ENCODE measurements at places on chromosomes 2 and 18.

DNA sequence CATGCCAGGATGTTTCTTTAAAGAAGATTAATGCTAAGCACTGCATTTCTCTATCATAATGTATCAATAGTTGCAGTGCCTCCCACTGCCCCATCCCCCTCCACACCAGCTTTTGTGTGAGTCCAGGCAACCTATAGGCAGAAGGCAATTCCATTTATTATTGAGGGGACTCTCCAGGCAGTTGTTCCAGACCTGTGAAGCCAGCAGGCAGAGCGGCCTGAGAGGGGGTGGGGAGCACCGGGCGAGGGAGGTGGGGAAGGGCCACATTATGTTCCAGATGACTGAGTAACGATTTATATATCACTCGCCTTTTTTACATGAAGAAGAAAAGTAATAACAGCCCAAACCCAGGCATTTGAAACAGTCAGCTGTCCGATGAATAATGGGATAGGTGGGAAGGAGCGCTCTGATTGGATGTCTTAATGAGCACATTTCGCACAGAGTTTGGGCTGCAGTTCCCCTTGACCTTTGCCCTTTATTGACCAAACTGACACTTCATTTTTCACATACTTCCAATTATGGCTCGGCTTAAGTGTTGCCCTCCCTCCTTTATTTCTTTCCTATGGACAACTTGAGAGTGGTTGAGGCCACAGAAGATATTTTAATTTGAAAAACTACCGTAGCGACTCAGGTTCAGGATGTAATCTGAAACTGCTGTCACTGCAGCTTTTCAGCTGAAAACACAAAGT lies 34.4 kb downstream of the MEIS1 start:
- DNase-seq = no peak
- no peaks in the 10 kb centered on the region for H3K4me1 ChIP-seq
- no peaks in the 10 kb centered on the region for H3K36me3 ChIP-seq
- H3K27me3 ChIP-seq = no peaks in the 10 kb centered on the region
- H3K27ac ChIP-seq = no peak overlapping the region
- no peak overlapping the region for H3K4me3 ChIP-seq

- peaks cover 19% of the 10 kb centered on the region for H3K4me1 ChIP-seq
- H3K27me3 ChIP-seq = no peaks in the 10 kb centered on the region
- H3K4me3 ChIP-seq = no peak overlapping the region
- peak overlapping the region; percentile 57 for H3K27ac ChIP-seq
- H3K36me3 ChIP-seq = no peaks in the 10 kb centered on the region
- DNase-seq = no peak
Measured at GRCh38 chr2:225064362-225064761, 22.1 kb upstream of the DOCK10 start.

DNA sequence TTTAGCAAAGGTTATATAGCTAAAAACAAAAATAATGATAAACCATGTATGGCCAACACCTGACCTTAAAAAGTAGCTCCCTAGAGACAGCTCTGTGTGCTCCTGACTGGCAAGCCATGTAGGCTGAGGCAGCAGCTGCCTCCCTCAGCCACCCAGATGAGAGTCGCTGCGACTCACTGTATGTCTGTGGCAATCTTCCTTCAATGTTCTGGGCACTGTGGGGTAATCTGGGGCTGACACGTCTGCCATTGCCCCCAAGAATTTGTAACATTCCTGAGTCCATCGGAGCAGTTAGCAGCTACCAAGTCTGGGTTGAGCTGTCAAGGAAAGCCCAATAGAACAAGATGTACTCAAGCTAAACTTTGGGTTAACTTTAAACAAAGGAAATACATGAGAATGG lies 106.4 kb upstream of the DAPL1 start:
- H3K4me3 ChIP-seq = no peak overlapping the region
- no peaks in the 10 kb centered on the region for H3K36me3 ChIP-seq
- no peak for DNase-seq
- H3K27me3 ChIP-seq = peaks cover 17% of the 10 kb centered on the region
- H3K4me1 ChIP-seq = no peaks in the 10 kb centered on the region
- no peak overlapping the region for H3K27ac ChIP-seq

DNA sequence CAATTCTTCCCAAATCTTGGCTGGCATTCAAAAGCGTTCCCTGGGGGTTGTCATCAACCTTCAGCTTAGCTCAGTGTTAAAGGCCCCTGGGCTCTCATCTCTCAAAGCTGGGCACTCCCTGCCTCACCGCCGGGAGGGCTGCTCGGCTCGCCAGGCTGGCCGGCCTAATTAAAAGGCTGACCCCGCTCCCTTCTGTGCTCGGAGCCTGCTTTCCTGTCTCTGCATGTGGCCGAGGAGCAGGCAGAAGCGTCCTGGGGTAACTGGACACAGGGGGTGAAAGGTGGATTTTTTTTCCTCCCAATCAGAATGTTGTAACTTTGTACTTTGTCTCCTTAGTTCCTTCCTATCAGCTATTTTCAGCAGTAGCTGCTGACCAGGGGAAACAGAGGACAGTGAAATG lies 231.1 kb downstream of the GBX2 start:
- no peak for DNase-seq
- no peaks in the 10 kb centered on the region for H3K27me3 ChIP-seq
- H3K36me3 ChIP-seq = peaks cover 7% of the 10 kb centered on the region
- H3K4me3 ChIP-seq = no peak overlapping the region

DNA sequence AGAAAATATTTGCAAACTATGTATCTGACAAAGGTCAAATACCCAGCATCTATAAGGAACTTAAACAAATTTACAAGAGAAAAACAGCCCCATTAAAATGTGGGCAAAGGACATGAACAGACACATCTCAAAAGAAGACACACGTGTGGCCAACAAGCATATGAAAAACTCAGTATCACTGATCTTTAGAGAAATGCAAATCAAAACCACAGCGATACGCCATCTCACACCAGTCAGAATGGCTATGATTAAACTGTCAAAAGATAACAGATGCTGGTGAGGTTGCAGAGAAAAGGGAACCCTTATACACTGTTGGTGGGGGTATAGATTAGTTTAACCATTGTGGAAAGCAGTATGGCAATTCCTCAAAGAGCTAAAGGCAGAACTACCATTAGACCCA lies 64.3 kb upstream of the RBMS1 start:
- no peaks in the 10 kb centered on the region for H3K4me1 ChIP-seq
- H3K36me3 ChIP-seq = no peaks in the 10 kb centered on the region
- no peak overlapping the region for H3K27ac ChIP-seq
- peaks cover 14% of the 10 kb centered on the region for H3K27me3 ChIP-seq
- H3K4me3 ChIP-seq = no peak overlapping the region

DNA sequence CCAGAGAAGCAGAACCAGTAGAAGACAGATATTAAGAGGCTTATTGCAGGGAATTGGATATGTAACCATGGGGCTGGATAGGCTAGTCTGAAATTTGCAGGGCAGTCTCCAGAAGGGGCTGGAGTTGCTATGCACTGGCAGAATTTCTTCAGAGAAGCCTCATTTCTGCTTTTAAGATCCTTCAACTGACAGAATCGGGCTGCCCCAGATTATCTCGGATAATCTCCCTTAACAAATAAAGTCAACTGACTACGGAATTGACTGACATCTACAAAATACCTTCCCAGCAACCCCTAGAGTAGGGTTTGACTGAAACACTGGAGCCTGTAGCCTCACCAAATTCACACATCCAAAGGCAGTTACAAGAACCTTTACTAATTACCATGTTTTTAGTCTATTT lies 136.4 kb downstream of the SOCS6 start:
- peaks cover 3% of the 10 kb centered on the region for H3K36me3 ChIP-seq
- DNase-seq = no peak
- no peaks in the 10 kb centered on the region for H3K4me1 ChIP-seq
- H3K27ac ChIP-seq = no peak overlapping the region
- H3K27me3 ChIP-seq = peaks cover 2% of the 10 kb centered on the region
- H3K4me3 ChIP-seq = no peak overlapping the region

DNA sequence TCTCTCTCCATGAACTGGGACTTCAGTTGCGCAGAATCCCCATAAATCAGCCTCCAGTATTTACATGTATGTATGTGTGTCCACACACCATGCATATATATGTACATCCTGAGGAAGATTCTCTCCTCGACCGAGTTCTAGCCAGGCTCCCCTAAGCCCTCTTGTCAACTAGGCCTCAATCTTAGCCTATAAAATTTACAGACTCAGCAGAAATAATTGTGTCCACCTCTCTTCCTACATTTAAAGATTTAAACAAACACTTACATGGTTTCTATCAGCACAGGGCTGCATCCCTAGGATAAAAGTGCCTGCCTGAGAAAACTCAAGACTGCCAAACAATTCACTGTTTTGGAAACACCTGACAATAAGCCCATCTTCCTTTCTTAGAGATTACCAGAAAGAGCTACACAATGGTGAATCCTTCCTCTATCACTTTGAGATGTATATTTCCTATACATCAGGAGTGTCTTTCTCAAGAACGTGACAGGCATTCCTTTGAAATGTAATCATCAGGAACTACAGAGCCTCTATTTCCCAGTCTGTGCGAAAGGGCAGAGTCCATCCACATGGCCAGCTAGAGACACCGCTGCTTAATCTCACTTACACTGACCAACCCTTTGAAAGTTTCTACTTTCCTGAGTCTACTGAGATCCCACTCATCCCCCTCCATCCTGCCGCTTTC lies 39.5 kb downstream of the ZNF519 start:
- no peaks in the 10 kb centered on the region for H3K27me3 ChIP-seq
- H3K36me3 ChIP-seq = no peaks in the 10 kb centered on the region
- no peak overlapping the region for H3K27ac ChIP-seq
- H3K4me3 ChIP-seq = no peak overlapping the region
- DNase-seq = no peak

- H3K4me1 ChIP-seq = peaks cover 18% of the 10 kb centered on the region
- no peak overlapping the region for H3K4me3 ChIP-seq
- peaks cover 80% of the 10 kb centered on the region for H3K27me3 ChIP-seq
- DNase-seq = peak; percentile 33
Measured at GRCh38 chr2:235270956-235271355, 222.9 kb upstream of the AGAP1 start.

DNA sequence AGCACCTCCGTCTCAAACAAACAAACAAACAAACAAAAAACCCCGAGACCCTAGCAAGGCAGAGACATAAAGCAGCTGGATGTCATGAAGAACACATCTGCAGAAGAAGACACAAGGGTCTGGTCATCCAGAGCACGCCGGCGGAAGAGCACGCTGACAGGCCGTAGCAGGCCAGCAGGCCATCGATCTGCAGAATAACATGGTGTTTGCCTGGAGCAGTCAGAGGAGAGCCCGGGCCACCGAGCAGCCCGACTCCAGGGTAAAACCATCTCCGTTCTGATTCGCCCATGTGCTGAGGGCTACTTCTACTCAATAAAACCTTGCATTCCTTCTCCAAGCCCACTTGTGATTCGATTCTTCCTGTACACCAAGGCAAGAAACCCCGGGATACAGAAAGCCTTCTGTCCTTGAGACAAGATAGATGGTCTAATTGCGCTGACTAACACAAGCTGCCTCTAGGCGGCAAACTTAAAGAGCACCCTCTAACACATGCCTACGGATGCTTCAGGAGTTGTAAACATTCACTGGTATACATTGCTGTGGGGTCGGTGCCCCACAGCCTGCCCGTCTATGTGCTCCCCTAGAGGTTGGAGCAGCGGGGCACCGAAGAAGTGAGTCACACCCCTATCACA lies 549.8 kb upstream of the NRXN1 start:
- H3K27ac ChIP-seq = no peak overlapping the region
- no peaks in the 10 kb centered on the region for H3K27me3 ChIP-seq
- DNase-seq = no peak
- H3K4me1 ChIP-seq = no peaks in the 10 kb centered on the region

GRCh38 chr2:233418761-233419546 lies 64.7 kb downstream of the DGKD start:
- peak overlapping the region; percentile 78 for H3K27ac ChIP-seq
- H3K4me1 ChIP-seq = peaks cover 84% of the 10 kb centered on the region
- H3K27me3 ChIP-seq = no peaks in the 10 kb centered on the region
- H3K4me3 ChIP-seq = peak overlapping the region; percentile 78

DNA sequence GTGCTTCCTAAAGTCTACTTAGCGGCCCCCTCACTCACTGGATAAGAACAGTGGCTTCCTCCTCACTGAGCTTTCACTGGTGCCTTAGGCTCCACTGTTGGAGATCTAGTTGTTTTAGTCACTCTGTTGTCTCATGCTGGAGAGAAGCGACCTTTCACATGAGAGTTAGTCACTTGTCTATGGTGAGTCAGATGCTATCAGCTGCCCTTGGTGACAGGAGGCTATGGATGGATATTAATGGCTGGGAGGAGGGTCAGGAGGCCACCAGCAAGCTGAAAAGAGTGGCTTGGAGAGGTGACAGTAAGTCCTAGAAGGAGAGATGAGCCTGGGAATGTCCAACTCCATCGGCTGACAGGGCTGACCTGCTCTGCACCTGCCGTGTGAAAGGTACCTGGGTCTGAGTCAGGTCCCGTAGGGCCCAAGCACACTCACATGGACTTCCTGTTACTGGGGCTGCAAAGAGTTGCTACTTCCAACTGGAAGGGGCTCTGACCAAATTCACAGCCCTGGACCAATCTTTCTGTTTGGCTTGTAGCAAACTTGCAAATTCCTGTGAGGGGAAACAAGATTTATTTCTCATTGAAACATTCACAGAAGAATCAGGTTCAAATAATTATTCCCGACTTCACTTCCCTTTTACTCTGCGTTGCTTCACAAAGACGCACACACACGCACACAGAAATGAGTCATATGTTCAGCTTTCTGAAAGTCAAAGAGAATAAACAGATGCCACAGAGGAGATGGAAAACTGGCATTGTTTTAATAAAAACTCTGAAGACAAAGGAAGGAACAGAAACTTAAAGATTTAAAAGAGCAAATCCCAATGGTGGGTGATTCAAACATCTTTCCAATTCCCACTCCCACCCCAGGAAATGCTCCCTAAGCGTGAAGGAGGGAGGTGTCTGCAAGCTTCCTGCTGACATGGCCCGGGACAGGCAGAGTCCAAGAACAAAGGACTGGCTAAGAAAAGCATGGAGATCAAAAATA lies 203.5 kb upstream of the TWIST2 start:
- H3K27ac ChIP-seq = no peak overlapping the region
- H3K4me1 ChIP-seq = no peaks in the 10 kb centered on the region
- H3K27me3 ChIP-seq = peaks cover 24% of the 10 kb centered on the region
- DNase-seq = no peak

DNA sequence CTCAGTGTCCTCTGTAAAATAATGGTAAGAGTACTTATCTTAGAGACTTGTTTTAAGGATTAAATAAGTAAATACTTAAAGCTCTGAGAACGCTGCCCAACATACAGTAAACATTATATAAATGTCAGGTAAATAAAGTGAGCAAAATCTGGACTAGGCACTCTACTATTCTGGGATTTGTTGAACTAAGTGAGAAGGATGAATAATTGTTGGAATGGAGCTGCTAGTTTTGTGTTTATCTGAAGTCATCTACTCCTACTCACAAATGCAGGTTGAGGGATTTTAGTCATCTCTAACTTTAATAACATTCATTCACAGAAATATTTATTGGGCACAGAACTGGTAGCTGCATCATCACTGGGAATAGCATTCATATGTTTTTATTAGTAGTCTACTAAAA lies 103.4 kb downstream of the MEIS1 start:
- H3K4me3 ChIP-seq = no peak overlapping the region
- no peak overlapping the region for H3K27ac ChIP-seq
- DNase-seq = no peak
- H3K27me3 ChIP-seq = peaks cover 2% of the 10 kb centered on the region

- H3K36me3 ChIP-seq = no peaks in the 10 kb centered on the region
- H3K4me1 ChIP-seq = peaks cover 36% of the 10 kb centered on the region
- no peak overlapping the region for H3K27ac ChIP-seq
- DNase-seq = no peak
- no peak overlapping the region for H3K4me3 ChIP-seq
Measured at GRCh38 chr2:160417745-160418397, 75.7 kb downstream of the RBMS1 start.

Measured in central memory CD8-positive, alpha-beta T cell (primary cell).